Activated T-cell treated with anti-CD3 and anti-CD28 coated beads, Interleukin-2, amount 50 U/mL, for 72 hours (primary cell): ENCODE measurements at places on chromosomes 5 and 9. TPM values are rescaled to one million over a fixed set of nuclear protein-coding genes. Genes with fewer than 3 reads are reported as not detected.

Gene SLC6A7
- total RNA-seq = not detected

Gene NSG2
- total RNA-seq = not detected

Gene RALGDS
- 50.7 TPM for total RNA-seq

Gene FIBCD1
- total RNA-seq = not detected

Gene ROPN1L
- 0.26 TPM for total RNA-seq

Gene TNFSF15
- total RNA-seq = 0.19 TPM

Gene DBH
- total RNA-seq = not detected

Gene IL11RA
- total RNA-seq = 55.2 TPM

Gene HK3
- 0.81 TPM for total RNA-seq

Gene GAPT
- total RNA-seq = not detected

Gene ZFAND5
- total RNA-seq = 116 TPM

Gene ELOVL7
- total RNA-seq = 5.9 TPM

Gene C5orf34
- total RNA-seq = 21.0 TPM

Gene IFNA2
- total RNA-seq = not detected

Gene PTPRD
- 0.44 TPM for total RNA-seq

Gene SPACA9
- 5.2 TPM for total RNA-seq

Gene PCDHB3
- total RNA-seq = not detected

Gene SH2D3C
- total RNA-seq = 65.8 TPM
